ENCODE measurements at places on chromosomes 3 and 15.

- DNase-seq = no peak
Measured at GRCh38 chr15:64249883-64250575, 87.2 kb upstream of the PPIB start.

DNA sequence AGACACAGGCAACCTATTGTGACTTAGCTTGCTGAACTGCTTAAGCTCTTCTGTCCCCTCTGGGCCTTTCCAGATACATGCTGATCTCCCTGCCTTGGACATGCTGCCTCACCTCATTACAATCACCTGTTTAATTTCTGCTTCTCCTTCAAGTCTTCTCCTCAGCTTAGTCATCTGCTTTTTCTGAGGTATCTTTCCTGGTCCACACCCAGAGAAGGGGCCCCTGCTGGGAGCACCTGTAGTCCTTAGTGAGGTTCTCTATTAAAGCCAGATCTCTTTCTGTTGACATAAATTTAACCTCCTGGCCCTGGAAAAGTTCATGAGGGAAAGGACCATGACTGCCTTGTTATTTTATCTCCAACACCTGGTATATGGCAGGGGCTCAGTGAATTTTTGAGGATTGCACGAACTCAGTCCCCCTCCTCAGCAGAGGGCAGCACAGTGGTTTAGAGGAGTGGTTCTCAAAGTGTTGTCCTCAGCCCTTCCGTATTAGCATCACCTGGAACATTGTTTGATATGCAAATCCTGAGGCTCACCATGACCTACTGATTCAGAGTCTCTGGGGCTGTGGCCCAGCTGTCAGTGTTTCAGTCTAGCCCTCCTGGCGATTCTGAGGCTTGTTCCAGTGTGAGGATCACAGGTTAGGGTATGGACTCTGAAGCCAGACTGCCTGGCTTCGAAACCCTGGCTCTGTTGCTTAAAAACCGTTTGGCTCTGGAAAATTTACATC is 12.7 kb downstream of the COL6A6 start:
- DNase-seq = no peak

GRCh38 chr3:100263583-100263982 is 2.8 kb downstream of the TBC1D23 start:
- DNase-seq = no peak

GRCh38 chr3:84984429-84984828 is 25.6 kb downstream of the CADM2 start:
- no peak for DNase-seq

All from tongue (tissue), 3 donors.